HT1080 (cell line): ENCODE measurements at places on chromosomes 1 and 21.

DNA sequence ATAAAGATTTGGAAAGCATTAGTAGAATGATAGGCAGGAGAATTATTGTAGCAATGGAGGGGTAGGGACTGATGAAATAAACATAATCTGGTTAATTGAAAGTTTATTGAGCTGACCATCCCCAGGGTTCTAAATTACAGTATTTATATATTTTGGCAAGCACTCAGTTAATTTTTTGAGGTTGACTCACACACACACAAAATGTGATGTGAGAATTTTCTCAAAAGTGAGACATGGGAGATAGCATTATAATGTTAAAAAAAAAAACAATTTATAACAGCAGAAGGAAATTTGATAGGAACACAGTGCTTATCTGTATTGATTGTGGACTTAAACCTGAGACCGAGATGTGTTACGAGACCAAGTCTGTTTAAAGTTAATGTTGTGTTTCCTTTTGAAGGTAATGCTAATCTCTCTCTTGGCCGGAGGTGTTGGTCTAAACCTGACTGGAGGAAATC, 24.6 kb downstream of the TRIM45 start:
- DNase-seq: no peak

DNA sequence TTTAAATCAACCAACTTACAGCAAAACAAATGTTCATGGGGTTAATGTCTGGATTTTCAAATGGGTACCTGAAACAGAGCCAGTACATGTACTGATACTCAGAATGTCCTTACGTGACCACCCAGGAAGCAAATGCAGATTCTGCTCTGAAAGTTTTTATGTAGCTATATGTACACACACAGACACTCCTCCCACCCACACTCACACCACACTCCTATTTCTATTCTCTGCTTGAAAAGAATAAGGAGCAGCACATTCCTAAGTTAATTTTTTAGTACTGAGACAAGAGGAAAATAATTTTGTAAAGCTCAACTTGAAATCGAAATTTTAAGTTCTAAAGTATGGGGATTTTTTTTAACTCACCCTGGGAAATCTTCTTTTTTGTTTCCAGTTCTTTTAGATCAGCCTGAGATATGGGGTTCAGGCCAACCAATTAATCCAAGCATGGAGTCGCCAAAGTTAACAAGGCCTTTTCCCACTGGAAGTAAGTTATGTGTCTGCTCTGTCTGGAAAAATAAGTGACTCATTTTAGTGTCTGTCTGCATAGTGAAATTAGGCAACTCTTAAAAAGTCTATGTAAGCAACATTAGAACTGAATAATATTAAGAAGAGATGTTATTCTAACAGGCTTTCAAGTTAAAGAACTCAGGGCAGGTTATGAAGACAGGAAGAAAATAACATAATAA, 75.5 kb upstream of the DYNLT5 start:
- peak; percentile 30 for DNase-seq

DNA sequence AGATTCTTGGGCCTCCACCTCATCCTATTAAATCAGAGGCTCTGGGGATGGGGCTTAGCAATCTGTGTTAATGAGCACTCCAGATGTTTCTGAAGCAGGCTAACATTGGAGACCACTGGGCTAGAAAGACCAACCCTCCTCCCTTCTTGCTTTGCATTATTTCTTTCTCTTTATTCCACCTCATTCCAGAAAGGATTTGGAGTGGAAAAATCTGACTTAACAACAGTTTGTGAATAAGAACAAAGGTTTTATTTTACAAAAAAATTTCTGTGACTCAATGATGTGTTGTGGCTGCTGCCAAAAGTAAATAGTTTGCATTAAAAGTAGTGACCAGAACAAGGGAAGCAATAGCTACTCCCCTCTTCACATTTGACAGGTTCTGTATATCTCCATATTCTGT, 79.4 kb downstream of the TGFB2 start:
- no peak for DNase-seq

DNA sequence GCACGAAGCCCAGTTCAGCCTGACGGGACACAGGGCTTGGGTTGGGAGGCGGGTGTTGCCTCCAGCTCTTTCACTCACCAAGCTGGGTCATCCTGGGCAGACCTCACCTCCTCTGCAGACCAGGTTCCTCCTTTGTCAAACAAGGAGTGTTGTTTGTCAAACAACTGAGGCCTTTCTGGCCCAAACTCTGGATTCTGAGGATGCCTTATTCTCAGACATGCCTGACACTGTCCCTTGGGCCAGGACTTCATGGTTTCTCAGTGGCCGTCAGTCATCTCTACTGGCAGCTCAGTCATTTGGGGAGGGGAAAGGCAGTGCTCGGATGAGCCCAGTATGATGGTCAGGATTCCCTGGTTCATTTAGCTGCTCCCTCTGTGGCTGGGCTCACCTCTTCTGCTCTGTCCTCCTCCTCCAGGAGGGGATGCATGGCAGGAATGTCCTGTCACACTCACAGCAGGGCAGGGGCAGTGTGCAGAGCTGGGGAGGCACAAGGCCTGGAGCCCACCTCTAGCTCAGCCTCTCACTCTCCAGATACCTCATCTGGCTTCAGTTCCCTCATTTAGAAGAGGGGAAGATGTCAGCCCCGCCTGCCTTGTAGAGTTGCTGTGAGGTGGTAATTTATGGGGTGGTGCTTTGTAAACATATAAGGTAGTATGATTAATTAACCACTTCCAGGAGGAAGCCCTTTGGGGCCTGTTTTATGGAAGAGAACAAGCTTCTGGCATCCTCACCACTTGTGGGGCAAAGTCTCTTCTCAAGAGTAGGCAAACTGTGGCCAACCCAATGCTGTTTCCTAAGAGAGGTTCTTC, 20.6 kb downstream of the SLC2A1 start:
- peak; percentile 58 for DNase-seq

DNA sequence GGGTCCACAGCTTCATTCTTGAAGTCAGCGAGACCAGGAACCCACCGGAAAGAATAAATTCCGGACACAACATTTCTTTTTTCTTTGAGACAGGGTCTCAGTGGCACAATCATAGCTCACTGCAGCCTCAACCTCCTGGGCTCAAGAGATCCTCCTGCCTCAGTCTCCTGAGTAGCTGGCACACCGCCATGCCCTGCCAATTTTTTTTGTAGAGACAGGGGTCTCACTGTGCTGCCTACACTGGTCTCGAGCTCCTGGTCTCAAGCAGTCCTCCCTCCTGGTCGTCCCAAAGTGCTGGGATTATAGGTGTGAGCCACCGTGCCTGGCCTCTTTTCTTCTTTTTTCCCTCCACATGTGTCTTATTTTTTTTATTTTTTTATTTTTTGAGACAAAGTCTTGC, 20.6 kb upstream of the ENO1 start:
- DNase-seq: no peak

DNA sequence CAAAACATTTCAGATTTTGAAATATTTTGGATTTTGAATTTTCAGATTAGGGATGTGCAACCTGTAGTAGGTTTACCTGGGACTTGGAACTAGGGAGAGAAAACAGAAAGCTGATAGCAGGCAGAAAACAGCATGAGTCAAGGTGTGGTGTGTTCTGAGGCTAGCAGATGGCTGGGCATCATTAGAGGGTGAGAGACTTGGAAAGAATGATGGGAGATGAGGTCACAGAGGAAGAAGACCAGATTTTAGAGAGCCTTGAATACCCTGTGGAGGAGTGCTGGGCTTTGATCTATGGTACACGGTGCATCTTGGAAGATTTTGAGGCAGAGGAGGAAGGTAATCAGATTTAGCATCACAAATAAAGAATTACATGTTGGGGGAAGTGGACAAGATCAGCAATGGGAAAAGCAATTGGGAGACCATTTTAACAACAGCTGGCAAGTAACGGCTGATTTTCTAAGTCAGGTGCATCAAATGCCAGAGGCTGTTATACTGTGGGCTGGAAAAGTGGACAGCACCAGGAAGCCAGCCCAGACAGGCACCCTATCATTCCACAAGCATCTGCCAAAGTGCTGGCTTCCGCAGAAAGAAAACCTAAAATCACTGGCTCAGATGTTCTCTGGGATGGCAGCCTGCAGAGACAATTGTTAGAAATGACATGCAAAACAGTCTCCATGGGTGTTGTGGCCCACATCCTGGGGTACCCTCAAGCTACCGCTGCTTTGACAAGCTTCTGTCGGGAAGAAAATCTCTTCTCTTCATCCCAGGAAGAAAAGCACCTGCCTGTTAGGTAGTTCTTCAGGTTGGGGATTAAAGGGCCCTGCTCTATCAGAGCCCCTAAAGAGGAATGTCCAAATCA, 30.9 kb upstream of the CAMK1G start:
- no peak for DNase-seq

GRCh38 chr1:158689110-158689509, 2.6 kb upstream of the SPTA1 start:
- DNase-seq: no peak

DNA sequence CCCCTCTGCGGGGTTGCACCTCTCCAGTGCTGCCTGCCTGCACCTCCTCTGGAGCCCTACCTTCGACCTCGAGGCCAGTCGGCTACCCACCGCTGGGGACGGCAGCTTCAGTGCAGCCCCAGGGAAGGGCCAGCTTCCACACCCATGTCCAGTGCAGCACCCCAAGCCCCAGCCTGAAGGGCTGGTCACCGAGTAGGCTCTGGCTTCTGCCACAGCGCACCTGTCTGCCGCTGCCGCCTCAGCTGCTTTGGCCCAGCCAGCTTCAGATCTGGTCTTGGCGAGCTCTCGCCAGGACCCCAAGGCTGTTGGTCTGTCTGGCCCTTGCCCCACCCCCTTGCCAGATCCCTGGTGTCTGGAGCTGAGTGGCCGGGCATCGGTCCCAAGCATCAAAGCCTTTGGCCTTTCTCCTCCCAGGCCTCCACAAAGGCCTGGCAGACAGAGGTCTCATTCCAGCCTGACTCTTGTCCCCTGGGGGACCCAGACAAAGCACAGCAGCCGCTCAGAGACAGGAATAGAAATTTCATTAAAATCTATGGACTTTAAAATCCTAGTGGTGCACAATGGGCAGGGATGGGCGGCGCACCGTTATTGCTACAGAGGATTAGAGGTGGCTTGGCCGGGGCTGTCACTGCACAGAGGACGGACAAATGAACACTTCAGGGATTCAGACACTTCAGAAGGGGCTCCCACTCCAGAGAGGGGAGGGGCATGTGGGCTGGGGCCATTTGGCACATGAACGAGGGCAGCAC, 4.8 kb downstream of the CCDC24 start:
- no peak for DNase-seq

DNA sequence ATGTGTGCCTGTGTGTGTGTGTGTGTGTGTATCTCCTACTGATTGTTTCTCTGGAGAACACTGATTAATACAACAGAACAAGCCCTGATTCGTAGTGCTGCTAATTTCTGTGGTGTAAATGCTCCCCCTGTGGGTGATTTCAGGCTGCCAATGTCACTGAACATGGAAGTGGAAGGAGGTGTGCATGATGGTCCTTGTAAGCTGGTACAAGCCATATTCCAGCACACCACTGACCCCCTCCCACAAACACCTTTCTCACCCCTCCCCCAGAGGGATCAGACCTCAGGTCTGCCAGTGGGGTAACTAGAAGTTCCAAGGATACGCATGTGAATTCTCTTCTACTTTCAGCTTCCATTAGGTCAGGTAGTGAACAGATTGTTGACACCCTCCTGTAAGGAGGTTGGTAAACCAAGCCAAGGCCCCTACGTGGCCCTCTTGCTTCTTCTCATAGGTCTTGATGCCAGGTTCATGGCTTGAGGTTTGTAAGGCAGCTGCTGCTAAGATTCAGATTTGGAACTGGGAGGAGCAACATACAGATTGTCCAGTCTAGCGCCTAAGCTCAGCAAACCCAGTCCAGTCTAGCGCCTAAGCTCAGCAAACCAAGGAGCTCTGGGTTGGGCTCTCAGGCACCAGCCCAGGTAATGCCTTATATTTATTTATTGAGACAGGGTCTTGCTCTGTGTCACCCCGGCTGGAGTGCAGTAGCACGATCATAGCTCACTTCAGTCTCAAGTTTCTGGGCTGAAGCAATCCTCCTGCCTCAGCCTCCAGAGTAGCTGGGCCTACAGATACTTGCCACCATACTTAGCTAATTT, 38.7 kb downstream of the DHCR24 start:
- no peak for DNase-seq

DNA sequence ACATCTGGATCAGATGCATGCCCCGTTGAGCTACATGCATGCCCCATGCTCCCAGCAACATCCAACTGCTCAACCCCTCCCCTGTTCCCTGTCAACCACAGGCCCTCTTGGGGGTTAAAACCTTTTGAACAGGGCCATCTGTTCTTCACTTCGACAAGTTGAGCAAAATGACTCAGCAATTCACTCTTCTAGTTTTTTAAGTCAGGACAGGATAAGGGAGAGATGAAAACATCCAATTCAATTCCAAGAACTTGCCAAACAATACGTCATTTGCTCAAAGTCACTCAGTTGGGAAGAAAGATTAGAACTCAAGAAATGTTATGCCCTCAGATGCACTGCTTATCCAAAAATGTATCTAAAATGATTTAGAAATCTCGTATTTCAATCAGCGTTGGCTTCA, 46.1 kb upstream of the MTF2 start:
- DNase-seq: no peak
